ENCODE measurements at places on chromosomes 2 and 18.

DNA sequence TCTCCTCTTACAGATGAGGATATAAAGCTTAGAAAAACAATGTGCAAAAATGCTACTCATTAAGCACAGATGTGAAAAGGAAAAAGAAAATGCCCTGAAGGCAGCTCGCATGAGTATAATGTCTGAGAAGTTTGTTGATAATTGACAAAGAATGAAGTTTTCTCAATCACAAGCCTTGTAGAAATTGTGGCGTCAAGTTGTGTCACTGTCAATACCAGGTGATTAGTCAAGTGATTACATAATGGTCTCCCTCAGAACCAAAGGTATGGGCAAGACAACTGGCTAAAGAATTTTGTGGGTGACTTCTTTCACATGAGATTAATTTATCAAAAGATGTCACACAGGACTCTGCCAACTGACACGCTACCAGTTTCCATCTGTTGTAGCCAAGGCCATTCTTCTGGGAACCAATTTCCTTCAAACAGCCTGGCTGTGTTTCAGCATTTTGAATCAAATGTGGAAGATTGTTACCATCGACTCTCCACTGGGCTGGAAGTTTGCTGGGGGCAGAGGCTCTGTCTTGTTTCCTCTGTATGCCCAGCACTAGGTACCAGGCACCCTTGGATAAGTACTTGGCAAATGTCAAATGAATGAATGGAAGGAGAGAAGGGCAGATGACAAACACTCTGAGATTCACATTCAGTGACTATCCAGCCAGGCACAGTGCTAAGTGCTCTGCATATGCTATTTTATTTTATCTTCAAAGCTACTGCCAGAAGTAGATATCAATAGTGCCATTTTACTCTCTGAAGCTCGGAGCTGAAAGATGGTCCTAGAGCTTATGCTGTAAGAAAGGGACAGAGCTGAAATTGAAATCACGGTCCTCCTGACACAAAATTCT is 5.9 kb upstream of the FN1 start:
- DNase-seq, result no peak

DNA sequence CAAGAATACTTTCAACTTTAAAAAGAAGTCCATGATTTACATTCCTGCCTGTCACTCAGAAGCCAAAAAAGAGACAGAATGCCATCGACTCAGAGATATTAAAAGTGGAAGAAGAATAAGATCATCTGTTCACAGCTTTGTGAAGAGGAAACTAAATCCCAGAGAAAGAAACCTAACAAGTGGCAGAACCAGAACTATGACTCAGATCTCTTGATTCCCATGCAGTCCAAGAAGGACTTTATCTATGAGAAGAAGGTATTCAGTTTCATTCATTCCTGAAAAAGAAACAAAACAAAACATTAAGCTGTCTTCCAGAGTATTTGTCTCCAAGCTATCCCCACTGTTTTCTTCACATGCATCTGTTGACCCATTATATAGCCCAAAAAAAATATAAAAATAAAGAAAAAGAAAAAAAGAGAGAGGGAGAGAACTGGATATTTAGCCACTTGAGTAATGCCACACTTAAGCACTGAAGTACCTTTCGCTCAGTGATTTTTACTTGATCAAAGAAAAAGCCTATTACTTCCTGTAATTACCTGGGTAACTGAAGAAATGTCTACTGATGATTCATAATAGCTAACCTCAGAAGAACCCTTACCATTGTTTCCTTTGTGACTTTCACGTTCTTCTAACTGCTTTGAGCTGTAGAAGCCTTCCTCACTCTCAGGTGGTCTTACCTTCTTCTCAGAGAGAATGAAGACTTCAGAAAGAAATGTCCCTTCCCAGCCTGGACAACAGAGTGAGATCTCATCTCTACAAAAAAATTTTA is 17.7 kb upstream of the AKAIN1 start:
- no peak for DNase-seq

- no peak for DNase-seq
These were observed 142.4 kb downstream of the THADA start for GRCh38 chr2:43453179-43454170.

GRCh38 chr18:49968644-49969309 is 155.4 kb upstream of the ACAA2 start:
- no peak for DNase-seq

GRCh38 chr2:186255823-186256222 is 230.2 kb upstream of the ZC3H15 start:
- no peak for DNase-seq

DNA sequence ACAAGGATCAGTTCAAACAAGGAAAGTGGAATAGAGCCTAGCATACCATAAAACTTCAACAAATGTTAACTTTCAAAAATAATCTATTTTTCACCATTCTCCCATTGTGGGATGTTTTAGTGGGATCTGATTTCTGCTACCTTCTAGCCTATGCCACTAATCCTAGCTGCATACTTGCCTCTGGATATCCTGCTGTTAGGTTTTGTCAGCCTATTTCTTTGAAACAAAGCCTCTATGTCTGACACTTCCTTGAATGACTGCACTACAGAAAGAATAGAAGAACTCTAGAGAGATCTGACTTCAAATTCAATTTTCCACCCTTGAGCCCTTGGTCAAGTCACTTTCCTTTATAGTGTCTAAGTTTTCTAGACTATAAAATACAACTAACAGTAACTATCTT is 291.5 kb downstream of the PTH2R start:
- DNase-seq, result no peak

GRCh38 chr18:51417643-51418483 is 220.4 kb upstream of the MEX3C start:
- no peak for DNase-seq

DNA sequence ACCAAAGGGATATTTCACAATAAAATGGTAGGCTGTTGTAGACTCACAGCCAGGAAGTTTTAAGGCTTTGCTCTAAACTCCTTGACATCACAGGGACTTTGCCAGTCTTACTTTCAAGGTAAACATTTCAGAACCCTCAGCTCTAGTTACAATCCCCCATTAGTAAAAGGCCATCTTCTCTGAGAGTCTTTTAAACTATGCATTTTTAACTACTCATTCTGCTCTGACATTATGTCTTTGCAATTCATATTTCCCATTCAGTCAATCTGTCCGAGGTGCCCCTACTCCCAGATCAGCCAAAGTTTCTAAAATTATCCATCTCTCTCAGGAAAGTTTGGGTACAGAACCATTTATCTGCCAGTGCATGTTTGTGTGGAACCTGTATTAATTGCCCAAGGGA is 1094.1 kb downstream of the TDRD15 start:
- no peak for DNase-seq

- DNase-seq, result peak; percentile 13
These were observed 36.0 kb downstream of the ANKRD29 start for GRCh38 chr18:23626451-23627279.

- DNase-seq, result no peak
These were observed 19.6 kb downstream of the SEC11C start for GRCh38 chr18:59159265-59159664.

- no peak for DNase-seq
These were observed 48.1 kb upstream of the VPS54 start for GRCh38 chr2:64067326-64067725.

DNA sequence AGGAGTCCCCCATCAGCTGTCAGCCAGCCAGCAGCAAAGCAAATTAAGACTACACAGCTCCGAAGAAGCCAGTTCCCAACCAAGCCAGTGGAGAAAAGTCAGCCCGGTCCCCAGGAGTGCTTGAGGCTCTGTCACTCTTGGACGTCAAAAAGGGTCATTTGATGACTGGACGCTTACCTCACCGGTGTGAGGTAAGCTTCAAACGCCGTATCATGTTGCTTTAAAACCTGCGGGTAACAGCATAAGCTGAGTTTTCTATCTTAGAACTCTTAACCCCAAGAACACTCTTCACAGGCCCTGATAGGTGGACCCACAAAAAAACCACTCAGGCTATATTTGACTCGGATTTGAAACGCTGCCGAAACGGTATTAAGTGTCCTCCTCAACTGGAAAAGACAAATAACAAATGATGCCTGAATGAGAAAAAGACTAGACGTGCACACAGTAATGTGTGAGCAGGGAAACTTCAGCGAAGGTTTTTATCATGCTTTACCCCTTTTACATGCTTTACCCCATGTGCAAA is 682 bp upstream of the LNPK start:
- no peak for DNase-seq

DNA sequence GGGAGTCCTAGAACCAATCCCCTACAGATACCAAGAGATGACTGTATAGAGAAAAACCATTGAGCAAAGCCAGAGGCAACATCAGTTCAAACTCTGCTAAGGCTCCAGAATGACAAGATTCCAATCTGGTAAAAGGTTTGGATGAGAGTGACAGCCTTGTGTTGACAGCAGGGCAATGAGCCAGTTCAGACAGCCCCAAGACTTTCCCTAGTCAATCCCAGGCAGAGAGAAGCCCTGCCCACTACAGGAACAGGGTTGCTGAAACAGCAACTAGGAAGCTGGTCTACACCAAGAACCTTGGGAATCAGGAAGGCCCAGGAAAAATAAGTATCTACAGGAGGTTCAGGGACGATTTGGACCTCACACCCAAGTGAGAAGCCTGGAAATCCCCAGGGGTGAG is 3.3 kb downstream of the PSTPIP2 start:
- peak; percentile 42 for DNase-seq

GRCh38 chr2:30148850-30149249 is 2.0 kb downstream of the YPEL5 start:
- DNase-seq, result no peak

- no peak for DNase-seq
These were observed 458.7 kb upstream of the CNTNAP5 start for GRCh38 chr2:123566291-123566946.

DNA sequence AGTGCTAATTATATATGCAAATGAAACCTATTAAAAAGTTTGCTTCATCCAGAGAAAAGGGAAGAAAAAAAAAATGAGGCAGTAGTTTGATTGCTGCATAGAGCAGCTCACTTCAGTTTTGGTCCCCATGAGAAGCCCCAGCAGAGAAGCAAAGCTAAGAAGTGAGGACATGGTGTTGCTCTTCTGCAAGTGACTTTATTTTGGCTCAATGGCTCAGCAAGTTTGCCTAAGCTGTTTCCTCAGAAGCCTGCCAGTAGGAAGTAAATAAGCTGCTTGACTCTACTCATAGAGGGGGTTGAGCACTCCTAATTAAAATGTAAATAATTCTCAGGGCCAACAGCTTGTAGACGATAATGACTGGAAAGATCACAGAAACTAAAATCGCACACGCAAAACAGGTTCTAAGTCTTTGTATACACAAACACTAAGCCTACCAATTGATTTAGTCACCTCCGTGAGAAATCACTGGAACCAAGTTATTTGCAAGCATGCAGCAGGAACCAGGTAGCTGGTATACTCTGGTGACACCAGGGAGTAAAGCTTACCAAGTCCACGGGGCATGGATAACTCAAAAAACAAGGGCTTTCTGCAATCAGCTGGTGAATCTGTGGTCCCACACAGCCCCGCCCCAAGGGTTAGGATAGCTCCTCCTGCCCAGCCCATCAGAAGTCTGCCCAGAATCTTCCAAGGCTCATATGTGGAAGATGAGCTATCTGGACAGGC is 39.7 kb upstream of the NABP1 start:
- DNase-seq, result peak; percentile 43

- DNase-seq, result peak; percentile 41
These were observed 166.5 kb downstream of the CERS6 start for GRCh38 chr2:168622559-168622958.

DNA sequence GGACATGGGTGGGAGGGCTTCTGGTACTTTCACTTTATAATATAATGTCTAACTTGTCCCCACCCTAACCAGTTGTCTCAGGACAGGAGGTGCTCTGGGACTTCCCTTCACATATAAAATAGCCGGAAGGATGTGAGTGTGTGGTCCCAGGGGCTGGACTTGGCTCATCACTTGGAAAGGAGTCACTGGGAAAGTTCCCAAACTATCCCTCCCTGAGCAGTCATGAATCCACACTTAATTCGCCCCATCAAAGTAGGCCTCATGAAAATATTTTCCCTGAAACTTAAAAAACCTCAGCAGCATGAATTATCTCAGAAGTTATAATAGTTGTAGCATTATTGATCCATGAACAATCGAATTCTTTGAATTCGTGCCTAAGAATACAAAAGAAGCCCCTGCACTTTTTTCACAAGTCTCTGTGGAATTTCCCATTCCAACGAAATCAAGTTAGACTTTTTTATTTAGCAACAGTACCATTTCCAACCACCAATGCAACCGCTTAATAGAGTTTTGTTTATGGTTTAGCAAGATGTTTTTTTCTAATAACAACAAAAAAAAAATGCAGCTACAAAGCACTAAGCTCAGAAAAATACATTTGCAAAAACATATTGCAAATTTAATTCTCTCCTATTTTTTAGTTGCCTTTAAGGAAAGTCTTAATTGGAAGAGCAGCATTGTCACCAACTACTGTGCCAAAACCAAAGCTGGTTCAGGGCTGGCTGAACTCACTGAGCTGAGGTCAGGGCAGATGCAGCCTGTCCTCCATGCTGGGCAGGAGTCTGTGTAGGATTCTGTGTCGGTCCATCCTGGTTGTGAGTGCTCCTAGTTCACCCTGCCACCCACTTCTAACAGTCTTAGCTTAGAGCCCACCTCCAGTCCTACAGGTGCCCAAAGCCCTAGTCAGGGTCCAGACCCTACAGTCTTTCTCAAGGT is 68.8 kb upstream of the SPTBN1 start:
- DNase-seq, result no peak

GRCh38 chr2:150976604-150977003 is 285.1 kb downstream of the RBM43 start:
- DNase-seq, result no peak

DNA sequence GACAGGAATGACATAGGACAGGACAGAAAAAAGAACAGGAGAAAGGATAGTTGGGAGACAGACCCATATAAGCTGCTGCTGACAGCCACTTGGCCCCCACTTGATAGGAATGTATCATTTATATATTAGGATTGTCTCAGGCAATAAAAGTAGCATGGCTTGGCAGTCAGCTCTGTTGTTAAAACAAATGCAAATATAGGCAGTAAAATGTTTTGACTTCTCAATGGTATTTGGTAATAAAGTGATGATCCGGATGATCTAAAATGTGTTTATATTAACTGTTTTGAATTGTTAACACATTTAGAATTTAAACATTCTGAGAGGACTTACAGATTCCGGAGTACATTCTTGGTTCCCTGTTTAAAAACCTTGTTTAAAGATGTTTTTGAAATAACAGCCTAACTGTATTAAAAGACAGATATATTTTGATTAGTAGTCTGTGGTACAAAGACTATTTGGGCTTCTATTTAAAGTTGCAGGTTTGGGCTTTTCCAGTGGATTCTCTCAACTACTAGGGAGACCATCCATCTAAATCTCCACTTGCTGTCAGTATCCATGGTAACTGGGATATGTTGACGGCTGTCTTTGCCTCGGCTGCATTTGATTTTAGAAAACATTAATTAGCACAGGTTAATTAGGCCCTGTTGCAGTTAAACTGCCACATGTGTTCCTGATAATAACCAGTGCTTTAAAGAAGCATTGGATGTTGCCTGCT is 147.6 kb downstream of the ESCO1 start:
- no peak for DNase-seq

- DNase-seq, result no peak
These were observed 56.1 kb upstream of the SOS1 start for GRCh38 chr2:39176997-39177396.

DNA sequence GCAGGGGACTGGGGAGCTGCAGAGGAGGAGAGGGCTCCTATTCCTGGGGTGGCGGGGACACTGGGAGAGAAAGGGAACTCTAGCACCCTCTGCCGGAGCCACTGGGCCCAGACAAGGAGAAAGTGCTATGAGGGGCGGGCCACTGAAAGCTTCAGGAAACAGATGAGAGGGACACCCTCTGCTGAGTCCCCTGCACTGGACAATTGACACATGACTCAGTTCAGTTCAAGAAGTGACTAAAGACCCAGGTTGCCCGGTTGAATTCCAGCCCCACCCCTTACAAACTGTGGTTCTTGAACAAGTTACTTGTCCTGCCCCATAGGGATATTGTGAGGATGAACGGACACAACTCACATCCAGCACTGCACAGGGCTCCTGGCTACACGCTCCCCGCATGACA is 5.0 kb downstream of the RUFY4 start:
- DNase-seq, result peak; percentile 21

Measured in LoVo (cell line).